ENCODE measurements at places on chromosomes 5 and 9.

DNA sequence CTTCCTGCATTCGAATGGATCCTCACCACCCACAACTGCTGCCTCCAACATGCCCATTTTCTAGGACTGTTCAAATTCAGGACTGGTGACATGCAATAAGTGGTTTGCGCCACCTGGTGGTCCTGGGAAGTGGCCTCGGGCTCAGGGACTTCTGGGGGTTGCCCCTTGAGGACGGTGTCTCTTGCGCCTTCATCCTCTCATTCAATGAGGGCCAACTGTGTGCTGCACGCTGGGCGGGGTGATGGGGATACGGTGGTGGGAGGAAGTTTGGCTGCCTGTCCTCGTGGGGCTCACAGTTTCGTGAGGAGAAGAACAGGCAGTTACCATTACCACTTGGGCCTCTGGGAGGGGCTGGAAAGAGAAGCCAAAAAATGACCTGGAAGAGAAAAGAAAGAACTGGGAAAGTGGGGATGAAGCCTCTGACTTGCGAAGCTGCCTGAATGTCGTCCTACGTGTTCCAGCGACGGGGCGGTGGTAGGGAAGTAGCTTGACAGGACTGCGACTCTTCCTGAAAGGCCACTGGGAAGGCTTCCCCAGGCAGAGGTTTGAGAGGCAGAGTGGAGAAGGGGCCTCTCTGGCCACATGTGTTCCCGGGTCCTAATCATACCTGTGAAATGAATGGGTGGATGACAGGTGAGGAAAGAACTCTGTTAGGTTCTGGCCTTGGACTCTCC is 49.0 kb downstream of the PSD2 start:
- no peak for DNase-seq

DNA sequence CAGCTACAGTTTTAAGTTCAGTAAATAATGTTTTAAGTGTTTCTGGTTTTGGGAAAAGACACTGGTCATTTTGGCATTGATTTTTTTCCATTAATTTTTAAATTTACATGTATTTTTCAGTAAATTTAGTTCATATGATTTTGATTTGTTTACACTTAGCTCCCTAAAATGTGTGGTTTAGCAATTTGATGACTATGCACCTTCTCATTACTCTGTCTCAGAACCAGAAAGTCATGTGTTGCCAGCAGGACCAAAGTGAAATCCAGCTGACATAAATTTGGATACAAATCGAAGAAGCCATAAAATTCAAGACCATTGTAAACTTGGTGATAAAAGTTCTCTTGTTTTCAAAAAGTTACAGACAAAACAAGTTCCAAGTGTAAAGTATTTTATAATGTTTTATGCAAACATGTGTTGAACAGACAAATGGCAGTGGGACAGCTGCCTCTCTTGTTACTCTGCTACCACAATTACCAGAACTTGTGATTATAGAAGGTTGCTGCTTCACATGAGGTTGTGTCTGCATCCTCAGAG is 354.8 kb downstream of the NR2F1-AS1 start:
- DNase-seq, result no peak

GRCh38 chr5:181152406-181152805 is 5.0 kb downstream of the OR2V2 start:
- DNase-seq, result no peak

- no peak for DNase-seq
Observed at GRCh38 chr9:82957529-82958379, 105.2 kb downstream of the RASEF start.

DNA sequence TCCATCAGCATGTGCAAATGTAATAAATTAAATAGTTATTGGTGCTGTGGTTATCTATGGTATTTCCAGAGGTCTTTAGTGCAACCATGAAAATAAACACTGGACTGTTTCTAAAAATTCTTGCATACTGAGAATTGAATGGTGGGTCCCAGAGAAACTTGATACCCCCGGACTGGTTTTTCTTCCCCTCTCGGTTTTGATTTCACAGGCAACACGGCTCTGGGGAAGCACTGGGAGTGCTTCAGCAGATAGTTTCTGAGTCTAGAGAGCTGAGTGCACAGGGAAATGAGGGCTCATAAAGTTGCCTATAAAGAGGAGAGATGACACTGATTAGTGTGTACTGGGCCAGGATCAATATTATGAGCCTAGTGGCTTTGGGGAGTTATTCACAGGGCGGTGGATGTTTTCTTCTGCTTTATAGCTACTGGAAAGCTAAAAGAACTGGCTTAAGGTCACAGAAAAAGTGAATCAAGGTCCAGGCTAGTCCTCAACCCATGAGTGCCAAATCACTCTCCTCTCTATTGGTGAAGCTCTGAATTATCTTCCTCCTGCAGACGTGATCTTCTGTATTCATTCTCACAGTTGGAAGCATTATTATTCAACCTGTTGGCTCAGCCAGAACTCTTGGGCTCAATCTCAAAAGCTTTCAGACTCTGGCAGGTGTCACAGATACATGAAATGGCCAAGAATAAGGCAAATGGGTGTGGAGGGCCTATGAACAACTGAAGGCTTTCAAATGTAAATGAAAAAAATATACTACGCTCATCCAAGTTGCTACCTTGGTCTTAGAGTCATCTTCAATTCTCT is 170.2 kb upstream of the HMHB1 start:
- no peak for DNase-seq

- DNase-seq, result no peak
Observed at GRCh38 chr9:126521976-126522590, 91.6 kb upstream of the LMX1B start.

DNA sequence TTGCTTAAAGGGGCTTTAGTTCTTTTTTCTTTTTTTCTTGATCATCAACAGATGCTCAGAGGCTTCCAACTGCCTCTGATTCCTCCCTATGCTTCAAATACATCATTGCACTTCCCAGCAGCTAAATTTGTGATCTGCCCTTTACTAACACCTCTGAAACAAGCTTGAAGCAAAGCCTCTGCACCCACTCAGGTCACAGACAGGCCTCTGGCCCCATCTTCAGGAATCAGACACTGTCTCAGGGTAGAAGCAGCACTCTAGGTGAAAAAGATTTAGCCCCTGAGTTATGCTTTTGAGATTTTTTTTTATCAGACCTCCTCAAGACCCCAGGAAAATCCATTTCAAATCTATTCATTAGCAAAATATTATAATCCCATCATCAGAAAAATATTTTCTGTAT is 91.5 kb downstream of the MAMDC2 start:
- no peak for DNase-seq
